Right renal cortex interstitium (tissue), 3 donors: ENCODE measurements at places on chromosomes 5 and 9.
A peak's percentile ranks its signal among the peaks of the same experiment; 100 is the strongest.

DNA sequence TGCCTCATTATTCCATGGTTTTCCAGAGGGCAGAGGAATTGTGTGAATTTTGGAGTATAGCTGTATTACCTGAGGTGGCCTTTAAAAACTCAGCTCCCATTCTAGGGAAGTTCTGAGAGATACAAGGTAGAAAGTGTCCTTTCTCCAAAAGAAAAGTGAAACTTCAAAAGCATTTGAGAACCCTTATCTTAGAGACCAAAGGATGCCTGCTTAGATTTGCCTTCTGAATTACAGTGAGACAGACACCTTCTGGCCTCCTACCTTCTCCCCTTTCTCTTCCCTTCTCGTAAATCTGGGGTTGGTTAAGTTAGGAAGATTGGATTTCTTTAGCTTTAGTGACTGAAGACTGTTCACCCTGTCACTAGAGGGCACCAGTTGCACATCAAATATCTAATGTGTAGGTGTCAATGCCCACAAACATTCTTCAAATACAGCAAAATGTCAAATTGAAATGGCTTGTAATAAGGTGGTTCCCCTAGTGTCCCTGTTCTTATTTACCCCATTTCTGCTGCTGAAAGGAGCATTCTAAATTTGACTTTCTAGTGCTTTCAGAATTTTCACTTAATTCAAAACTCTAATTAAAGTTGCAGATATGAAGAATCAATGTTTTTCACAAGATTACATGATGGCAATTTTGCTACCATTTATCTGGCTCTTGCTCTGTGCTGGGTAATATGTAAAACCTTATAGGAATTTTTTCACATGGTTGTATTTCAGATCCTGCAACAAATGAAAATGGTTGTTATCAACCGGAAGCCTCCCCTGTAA lies 46.7 kb downstream of the PRRC1 start:
- DNase-seq, result peak; percentile 56

DNA sequence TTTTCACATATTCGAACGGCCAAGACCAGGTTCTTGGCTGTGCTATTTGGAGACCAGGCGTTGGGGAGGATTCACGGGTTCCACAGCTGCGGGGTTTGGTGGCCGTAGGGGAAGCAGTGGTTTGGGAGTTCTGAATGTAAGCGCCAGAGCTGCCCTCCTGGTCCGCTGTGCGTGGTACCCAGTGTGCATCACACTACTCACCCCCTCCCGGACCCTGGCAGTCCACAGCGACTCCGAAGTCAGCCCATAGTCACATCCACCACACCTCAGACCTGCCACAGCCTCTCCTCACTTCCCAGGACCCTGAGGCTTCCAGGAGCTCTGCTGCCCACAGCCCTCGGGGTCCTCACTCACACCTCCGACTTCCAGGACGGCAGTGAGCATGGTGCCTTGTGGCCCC lies 26.8 kb downstream of the AMBP start:
- DNase-seq, result no peak

DNA sequence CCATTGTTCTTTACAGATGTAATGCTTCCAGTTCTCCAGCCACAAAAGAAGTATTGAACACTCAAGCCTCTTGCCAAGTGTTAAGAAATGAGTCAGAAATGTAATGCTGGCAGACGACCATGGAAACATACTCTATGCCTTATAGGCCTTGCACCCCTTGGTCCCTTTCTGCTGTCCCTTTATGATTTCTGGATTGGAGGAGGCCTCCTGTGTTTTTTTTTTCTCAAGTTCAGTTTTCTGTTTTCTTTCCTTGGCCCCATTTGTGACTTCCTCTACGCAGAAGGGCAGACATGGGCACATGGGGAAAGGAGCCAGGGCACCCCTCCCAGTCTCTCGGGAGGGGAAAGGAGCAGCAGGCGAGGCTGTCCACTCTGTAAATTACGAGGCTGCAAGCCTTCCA lies 53.4 kb downstream of the SNX18 start:
- DNase-seq, result no peak

DNA sequence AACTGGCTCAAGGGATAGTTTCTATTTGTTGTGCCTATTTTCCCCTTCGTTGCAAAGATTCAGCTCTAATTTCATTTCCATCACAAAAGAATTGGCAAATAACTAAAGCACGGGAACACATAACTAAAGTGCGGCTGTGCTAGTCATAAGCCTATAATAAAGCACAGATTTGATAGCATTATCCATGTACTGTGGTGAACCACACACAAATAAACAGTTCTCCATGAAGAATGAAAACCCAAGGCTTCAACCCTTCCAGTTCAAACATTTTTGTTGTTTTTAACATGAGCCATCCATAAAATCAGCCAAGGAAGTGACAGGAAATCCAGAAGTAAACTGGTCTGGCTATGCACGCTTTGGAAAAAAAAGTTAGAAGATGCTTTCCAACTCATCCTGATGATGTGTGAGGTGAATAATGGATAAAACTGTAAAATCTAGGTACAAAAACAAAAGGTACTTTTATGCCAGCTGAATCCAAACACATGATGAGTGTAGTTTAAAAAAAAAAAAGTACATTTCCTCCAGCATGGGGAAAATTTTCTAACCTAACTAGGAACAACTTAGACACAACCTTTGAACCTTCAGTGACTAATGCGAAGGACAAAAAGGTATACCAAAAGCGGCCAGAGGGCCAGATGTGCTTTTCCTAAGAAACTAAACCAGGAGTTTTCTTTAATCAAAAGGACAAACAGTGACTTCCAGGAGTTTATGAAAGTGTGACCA lies 10.2 kb downstream of the ZNF608 start:
- no peak for DNase-seq

GRCh38 chr9:113682297-113682771 lies 193.8 kb upstream of the ZNF618 start:
- DNase-seq, result no peak

GRCh38 chr9:111197256-111197655 lies 132.8 kb downstream of the OR2K2 start:
- no peak for DNase-seq

GRCh38 chr5:118561971-118562370 lies 426.4 kb downstream of the DTWD2 start:
- no peak for DNase-seq

DNA sequence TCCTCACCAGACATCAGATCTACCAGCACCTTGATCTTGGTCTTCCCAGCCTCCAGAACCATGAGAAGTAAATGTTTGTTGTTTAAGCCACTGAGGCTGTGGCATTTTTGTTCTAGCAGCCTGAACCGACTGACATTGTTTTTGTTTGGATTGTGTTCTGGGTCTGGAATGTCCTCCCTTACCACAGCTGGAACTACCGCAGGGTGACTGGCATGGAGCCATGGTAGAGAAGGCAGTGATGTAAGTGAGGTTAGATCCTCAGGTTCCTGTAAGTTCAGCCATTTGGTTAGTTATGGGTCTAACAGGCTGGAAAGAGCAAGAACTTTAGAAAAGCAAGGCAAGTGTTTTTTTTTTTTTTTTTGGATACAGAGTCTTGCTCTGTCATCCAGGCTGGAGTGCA lies 209.3 kb downstream of the DAB2IP start:
- DNase-seq, result no peak

DNA sequence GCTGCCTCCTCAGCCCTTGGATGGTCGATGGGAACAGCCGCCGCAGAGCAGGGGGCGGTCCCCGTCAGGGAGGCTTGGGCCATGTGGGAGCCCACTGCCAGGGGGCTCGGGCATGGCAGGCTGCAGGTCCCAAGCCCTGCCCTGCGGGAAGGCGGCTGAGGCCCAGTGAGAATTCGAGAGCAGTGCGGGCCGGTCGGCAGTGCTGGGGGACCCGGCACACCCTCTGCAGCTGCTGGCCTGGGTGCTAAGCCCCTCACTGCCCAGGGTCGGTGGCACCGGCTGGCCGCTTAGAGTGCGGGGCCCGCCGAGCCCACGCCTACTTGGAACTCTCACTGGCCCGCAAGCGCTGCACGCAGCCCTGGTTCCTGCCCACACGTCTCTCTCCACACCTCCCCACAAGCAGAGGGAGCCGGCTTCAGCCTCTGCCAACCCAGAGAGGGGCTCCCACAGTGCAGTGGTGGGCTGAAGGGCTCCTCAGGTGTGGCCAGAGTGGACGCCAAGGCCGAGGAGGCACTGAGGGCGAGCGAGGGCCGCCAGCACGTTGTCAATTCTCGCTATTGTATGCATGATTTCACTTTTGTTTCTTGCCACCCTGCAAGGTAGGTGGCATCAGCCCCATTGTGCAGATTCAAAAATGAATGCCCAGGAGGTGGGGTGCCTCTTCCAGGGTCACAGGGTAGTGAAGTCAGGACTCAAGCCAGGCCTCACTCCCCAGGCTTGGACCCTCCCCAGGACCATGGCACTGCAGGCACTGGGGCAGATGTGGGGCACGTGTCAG lies 48.6 kb downstream of the COL15A1 start:
- DNase-seq, result no peak

GRCh38 chr9:136292026-136292538 lies 11.8 kb downstream of the CCDC187 start:
- DNase-seq, result no peak

GRCh38 chr9:129406278-129407225 lies 214.3 kb downstream of the C9orf50 start:
- DNase-seq, result no peak

- no peak for DNase-seq
Observed at GRCh38 chr5:107979291-107979690, 308.6 kb upstream of the EFNA5 start.

- DNase-seq, result no peak
Observed at GRCh38 chr5:173534664-173535063, 81.8 kb downstream of the BOD1 start.

DNA sequence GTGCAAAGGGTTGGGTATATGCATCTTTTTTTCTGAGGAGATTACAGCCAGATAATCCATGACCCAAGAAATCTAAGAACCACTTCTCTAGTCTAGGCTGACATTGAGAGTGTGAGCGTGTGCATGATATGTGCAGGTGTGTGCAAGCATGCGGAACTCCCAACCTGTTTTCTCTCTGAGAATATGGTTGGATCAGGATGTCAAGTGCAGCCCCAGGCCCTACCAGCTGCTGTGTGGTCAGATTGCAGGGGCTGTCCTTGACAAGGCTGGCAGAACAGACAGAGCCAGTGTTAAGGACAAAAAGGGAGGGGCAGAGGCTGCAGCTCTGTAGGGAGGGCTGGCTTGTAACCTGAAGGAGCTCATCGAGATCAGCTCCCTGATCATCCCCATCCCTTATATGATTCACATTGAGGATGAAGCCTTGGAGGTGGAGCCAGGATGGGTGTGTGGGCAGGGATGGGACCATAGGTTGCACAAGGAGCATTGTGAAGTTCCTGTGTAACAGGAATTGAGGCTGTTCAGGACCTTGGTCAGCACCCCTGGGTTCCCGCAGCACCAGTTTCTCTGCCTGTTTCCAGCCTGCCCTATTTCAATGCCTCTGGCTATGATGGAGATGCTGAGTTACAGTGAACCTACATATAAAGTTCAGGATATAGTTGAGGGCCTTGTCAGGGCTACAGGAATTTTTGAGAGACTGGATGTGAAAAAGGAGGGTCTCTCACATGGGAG lies 52.6 kb upstream of the ARAP3 start:
- DNase-seq, result peak; percentile 56

GRCh38 chr5:10576121-10576789 lies 12.4 kb downstream of the ANKRD33B start:
- DNase-seq, result no peak

DNA sequence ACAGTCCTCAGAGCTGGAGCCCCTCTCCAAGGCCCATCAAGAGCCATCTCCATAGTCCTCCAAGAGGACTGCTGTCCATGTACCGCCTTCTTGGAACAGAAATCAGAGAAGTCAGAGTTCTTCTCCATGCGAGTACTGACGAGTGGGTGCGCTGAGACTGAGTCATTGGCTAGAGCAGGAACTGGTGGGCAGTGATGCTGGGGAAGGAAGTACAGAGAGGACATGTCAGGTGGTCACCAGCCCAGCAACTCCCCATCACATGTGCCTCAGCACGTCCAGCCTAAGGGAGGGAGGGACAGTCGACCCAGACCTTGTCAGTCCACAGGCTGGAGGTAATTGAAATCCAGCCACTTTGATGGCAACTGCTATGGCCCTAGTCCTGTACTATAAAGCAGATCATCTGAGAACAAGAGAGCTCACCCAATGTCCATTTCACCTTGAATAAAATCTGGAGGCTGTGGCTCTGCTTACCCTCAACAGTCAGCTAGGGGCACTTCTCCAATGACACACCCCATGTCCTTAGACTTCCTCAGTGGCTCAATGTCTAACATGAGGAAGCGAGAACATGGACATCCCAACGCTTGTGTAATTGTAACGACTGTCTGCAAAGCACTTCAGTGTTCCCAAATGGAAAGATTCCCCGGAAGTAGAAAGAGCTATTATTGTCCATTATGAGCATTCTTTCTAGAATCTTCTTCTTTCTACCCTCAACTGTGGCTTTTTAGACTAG lies 15.0 kb upstream of the FBP1 start:
- no peak for DNase-seq

DNA sequence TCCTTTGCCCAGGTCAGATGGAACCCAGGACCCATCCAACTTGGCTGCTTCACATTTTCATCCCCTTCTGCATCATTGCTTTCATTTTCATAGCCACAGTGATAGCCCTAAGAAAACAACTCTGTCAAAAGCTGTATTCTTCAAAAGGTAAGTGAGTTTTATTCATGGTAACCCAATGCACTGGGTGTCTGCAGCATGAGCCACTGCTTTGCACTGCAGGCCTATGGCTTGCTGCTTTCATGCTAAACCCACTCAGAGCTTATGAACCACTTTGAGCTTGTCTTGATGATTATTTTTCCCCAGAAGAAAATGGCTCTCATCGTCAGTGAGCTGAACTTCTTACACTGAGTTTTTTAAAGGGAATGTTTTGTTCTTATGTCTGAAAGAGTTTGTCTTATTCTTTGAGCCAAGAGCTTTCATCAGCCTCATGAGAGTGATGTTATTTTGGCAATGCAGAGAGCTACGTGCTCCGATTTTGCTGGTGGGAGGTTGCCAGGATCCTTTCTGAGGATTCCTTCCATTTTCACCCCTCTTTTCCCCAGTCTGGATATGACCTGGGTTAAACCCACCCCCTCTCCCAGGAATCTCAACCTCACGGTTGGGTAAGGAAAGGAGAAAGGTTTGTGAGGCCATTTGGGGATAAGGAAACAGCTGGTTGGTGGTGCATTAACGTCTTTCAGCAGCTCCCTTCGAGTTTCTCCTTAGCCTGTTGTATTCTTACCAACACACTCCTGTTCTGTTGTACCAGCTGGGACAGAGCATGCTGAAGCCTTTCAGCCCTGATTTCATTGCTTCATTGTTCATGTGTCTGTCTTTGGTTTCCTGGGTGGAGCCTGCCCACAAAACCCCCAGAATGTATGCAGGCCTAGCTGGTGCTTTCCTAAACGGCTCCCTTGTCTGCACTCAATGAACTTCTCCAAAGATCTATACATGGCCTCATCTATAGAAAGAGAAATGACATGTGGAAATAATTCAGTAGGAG lies 47.6 kb downstream of the PDCD1LG2 start:
- DNase-seq, result no peak

- no peak for DNase-seq
Observed at GRCh38 chr9:105911104-105911911, 217.0 kb downstream of the TMEM38B start.
